ENCODE measurements at places on chromosomes 2 and 18.
A peak's percentile ranks its signal among the peaks of the same experiment; 100 is the strongest.

DNA sequence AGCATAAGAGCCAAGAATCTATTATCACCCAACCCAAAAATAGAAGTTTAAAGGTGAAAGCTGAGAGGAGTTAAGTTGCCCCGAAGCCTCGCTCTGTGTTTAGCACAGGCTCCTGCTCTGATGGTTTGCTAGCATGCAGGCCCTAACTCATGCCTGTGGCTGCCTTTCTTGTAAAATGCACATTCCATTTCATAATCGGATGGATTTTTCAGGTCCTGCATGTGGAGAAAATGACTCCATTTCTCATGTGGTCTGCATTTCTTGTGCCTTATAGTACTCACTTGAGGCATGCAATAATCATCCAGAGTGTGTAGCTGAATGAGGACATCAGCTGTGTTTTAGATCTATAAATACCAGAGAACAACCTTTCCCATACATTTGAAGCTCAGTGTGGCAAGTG, 381.8 kb downstream of the CPS1 start:
- no peaks in the 10 kb centered on the region for H3K4me1 ChIP-seq
- DNase-seq = no peak
- H3K36me3 ChIP-seq = no peaks in the 10 kb centered on the region
- H3K27me3 ChIP-seq = no peaks in the 10 kb centered on the region
- H3K27ac ChIP-seq = no peak overlapping the region
- H3K4me3 ChIP-seq = no peak overlapping the region

GRCh38 chr18:78292618-78293380, 686.8 kb upstream of the SALL3 start:
- H3K27me3 ChIP-seq = no peaks in the 10 kb centered on the region
- peaks cover 8% of the 10 kb centered on the region for H3K4me1 ChIP-seq
- H3K27ac ChIP-seq = no peak overlapping the region
- no peaks in the 10 kb centered on the region for H3K36me3 ChIP-seq
- no peak for DNase-seq
- no peak overlapping the region for H3K4me3 ChIP-seq

GRCh38 chr18:47204908-47205522, 28.9 kb upstream of the IER3IP1 start:
- no peak overlapping the region for H3K27ac ChIP-seq
- no peaks in the 10 kb centered on the region for H3K4me1 ChIP-seq
- no peak overlapping the region for H3K4me3 ChIP-seq
- no peaks in the 10 kb centered on the region for H3K36me3 ChIP-seq
- DNase-seq = peak; percentile 66
- no peaks in the 10 kb centered on the region for H3K27me3 ChIP-seq

DNA sequence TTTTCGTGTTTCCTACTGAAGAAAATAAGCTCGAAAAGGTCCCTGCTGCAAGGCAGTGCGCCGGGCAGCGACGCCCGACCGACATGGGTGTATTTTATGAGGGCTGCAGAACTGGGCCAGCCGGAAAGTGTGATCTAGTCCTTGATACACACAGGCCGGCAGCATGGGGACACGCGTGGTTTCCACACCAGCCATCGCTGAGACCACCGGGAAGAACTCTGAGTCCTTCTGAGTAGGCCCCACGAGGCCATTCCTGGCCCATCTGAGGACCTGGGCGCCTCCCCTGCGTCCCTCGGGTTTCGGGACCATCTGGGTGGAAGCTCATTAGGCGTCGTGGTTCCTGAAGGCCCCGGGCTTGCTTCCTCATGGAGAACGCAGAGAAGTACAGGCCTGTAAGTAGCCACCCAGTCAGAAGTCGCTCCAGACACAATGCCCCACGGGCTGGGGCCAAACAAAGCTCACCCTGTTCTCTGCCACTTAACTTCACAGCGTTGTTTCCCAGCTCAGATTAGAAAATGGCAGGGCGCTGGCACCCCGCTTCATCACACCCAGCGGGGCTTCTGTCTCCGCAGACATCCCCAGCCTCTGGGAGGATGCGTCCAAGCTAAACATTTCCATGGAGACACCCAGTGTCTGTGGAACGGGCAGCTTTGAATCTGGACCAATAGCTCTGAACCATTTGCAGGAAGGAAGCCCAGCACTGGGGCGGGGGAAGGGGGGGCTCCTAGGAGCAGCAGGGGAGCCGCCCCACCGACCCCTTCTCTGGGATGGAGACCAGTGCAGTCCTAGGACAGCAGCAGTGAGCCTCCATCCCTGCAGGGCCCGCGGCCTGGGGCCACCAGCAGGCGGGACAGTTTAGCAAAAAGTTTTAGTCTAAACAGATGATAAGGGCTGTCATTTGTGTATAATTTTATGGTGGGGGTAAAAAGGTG, 2.4 kb downstream of the NFATC1 start:
- no peak overlapping the region for H3K4me3 ChIP-seq
- peaks cover 60% of the 10 kb centered on the region for H3K27me3 ChIP-seq
- no peak overlapping the region for H3K27ac ChIP-seq
- no peaks in the 10 kb centered on the region for H3K36me3 ChIP-seq
- no peak for DNase-seq

DNA sequence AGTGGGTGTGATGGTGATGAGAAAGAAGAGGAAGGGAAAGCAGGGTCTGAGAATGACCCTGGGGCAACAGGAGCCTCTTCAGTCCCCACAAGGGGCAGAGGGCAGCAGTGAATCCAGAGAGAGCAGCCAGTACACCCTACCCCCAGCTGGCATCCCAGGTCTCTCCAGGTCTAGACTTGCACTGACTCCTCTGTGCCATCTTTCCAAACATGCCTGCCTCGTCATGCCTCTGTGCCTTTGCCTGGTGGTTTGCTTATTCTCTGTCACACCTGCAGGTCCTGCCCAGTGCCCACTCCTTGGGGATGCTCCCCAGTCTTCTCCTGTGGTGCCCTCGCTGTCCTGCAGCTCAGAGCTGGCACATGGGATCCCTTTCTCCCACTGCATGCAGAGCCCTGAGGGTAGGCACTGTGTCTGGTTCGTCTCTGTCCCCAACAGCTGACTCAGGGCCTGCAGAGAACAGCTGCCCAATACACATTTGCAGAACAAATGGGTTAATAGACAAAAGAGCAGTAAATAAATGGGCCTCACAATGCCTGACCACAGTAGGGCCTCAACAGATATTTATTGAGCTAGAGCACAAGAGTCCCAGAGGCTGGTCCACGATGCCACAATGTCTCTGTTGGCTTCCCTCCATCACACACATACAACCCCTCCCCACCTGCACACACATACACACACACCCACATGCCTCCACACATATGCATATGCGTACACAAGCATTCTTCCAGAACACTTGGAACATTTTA, 89.8 kb downstream of the HS1BP3 start:
- no peak overlapping the region for H3K4me3 ChIP-seq
- no peaks in the 10 kb centered on the region for H3K27me3 ChIP-seq
- no peak overlapping the region for H3K27ac ChIP-seq
- no peaks in the 10 kb centered on the region for H3K36me3 ChIP-seq

DNA sequence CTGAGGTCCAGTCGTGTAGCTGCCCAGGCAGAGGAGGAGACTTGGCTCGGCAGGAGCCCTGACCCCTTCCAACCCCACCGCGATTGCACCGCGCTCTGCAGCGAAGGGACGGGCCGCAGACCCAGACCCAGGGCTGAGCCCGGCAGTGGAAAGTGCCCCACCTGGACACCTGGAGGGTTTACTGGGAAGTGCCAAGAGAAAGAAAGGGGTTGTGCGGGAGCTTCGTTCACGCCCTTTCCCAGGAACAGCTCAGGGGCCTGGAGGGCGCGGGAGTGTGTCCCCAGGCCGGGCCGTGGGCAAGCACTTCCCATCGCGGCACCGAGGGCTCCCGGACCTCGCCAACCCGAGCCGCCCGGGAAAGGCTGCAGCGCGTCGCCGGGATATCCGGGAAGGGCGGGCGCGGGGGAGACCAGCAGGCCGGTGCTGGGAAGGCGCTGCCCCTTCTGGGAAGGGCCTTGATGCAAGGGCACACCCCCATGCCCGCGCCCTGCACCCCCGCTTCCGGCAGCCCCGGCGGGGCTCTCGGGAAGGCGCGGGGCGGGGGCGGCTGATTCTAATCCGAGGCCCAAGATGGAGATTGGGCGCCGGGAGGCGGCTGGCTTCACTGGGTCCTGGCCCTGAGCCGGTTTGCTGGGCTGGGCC, 36.1 kb upstream of the MRPL33 start:
- no peaks in the 10 kb centered on the region for H3K27me3 ChIP-seq
- peak; percentile 86 for DNase-seq
- H3K4me3 ChIP-seq = peak overlapping the region; percentile 55
- no peaks in the 10 kb centered on the region for H3K36me3 ChIP-seq

Measured in H1 (cell line).